ENCODE measurements at places on chromosomes 16 and 17.

DNA sequence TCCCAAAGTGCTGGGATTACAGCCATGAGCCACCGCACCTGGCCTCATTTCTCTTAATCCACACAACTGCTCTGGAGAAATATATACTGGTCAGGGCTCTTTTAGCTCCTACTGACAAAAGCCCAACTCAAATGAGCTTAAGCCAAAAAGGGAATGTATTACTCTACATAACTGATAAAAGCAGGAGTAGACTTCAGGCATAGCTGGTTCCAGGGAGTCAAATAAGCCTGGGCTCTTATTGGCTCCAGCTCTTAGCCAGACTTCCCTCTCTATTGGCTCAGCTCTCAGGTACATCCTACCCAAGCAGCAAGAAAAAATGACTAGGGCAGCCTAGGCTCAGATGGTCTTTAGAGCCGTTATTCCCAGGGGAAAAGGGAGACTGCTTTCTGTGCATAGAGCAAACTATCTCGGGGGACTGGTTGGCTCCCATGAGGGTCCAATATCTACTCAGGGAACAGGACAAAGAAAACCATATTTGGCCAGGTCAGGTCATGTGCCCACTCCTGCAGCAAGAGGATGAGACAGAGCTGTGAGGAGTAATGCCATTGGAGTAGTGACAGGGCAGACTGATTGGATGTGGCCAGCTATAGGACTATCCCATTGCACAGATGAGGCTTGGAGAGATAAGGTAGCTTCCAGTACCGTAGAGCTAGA, 21.2 kb downstream of the TBX2 start:
- no peak for DNase-seq

GRCh38 chr17:58338841-58339754, 10.5 kb upstream of the TSPOAP1 start:
- DNase-seq = no peak

- no peak for DNase-seq
These were observed 45.3 kb upstream of the JPH3 start for GRCh38 chr16:87556941-87557459.

GRCh38 chr16:20409398-20410120, at the start of gene ACSM5:
Gene ACSM5 (plus strand): TSS chr16:20409534. CDS start chr16:20411485, 1,951 bp downstream.
- DNase-seq = no peak

DNA sequence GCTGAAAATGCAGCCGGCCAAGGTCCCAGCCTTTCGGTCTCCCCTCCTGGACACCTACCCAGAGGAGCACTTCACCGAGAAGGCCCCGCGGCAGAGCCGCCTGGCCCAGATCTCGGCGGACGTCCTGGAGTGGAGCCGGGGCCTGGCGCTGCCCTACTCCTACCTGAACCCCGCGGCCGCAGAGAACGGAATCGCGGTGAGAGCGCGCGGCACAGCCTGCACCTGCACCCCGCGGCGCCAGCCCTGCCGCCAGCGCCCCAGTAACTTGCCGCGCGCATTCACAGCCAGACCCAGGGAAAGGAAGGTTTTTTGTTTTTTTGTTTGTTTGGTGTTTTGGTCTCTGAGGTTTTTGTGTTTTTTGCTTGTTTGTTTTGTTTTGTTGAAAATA, 15.2 kb downstream of the ALOX12B start:
- no peak for DNase-seq

DNA sequence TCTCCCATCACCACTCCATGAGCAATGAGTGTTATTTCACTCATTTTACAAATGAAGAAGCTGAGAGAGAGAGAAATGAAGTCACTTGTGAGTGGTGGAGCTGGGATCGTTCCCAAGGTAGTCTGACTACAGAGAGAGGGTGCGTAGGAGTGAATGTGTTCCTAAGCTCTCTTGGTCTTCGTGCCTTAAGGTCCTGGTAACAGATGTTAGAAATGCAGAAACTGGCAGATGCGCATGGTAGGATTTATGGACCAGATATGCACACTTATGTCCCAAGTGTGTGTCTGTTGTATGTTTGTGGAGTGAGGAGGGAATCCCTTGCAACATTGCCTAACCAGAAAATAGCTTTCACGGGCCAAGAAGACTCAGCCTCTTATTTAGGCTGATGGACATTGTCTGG, 93.2 kb upstream of the ZNF469 start:
- no peak for DNase-seq

DNA sequence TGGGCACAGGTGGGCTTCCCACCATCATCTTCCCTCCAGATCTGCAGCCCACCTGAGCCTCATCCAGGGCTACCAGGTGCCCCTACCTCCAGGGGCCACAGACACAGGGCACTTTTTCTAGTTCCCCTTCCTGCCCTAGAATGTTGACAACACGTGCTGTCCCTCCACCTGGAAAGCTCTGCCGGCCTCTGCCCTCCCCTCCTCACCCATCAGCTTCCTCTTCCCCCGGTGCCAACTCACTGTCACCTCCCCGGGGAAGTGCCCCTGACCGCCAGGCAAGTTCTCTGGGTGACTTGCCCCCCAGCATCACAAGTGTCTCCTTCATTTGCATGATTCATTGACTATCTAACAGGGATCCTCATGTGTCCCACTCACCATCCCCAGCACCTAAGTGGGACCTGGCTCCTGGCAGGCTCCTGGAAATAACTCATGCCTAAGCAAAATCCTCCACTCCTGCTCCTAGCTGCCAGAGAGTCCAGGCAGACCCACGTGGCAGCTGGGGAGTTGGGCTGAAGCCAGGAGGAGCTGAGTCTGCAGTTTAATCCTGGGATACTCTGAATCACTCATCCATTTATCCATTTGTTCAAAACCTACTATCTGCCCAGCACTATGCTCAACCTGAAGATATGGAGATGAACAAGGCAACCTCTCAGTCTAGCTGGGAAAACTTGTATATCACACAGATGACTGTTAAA, 304.4 kb downstream of the FOXL1 start:
- no peak for DNase-seq

DNA sequence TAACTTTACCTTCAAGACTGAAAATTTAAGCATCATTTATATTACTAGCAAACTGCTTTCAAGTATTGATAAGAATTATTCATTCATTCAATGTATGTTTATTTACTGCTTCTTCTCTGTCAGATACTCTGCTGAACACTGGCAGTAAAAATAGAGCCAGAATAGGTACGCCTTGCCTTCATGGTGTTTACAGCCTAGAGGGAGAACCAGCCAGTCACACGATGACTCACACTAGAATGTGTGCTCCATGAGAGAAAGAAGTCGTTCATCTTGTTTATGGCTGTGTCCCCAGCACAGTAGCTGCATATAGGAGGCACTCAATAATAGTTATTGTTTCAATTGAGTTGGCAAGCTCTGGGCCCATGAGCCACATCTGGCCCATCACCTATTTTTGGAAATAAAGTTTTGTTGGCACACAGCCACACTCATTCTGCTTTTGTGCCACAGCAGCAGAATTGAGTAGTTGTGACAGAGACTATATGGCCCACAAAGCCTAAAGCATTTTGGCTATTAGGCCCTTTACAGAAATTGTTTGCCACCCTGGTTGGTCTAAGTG, 84.2 kb downstream of the TMC6 start:
- DNase-seq = no peak

GRCh38 chr17:491086-492021, 138.7 kb upstream of the RPH3AL start:
- DNase-seq = peak; percentile 17

GRCh38 chr16:9248162-9248561, 156.7 kb downstream of the HAPSTR1 start:
- DNase-seq = no peak

- DNase-seq = no peak
These were observed 58.7 kb downstream of the CMC2 start for GRCh38 chr16:80947708-80948625.

DNA sequence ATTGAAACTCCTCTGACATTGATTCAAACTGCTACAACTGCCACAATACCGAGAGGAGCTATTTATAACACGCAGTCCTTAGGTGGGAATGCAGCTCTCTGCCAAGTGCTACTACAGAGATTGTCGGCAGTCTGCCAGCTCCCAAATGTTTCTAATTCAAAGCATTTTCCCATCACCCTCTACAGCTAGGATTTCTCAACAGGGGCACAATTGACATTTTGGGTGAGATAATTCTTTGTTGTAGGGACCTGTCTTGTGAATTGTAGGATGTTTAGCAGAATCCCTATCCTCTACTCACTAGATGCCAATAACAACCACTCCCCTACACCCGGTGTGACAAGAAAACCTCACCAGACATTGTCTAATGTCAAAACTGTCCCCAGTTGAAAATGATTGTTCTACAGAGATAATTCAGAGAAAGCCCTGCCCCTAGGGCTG, 7.8 kb upstream of the N4BP1 start:
- no peak for DNase-seq

- no peak for DNase-seq
These were observed 121.2 kb downstream of the HAPSTR1 start for GRCh38 chr16:9212621-9213020.

DNA sequence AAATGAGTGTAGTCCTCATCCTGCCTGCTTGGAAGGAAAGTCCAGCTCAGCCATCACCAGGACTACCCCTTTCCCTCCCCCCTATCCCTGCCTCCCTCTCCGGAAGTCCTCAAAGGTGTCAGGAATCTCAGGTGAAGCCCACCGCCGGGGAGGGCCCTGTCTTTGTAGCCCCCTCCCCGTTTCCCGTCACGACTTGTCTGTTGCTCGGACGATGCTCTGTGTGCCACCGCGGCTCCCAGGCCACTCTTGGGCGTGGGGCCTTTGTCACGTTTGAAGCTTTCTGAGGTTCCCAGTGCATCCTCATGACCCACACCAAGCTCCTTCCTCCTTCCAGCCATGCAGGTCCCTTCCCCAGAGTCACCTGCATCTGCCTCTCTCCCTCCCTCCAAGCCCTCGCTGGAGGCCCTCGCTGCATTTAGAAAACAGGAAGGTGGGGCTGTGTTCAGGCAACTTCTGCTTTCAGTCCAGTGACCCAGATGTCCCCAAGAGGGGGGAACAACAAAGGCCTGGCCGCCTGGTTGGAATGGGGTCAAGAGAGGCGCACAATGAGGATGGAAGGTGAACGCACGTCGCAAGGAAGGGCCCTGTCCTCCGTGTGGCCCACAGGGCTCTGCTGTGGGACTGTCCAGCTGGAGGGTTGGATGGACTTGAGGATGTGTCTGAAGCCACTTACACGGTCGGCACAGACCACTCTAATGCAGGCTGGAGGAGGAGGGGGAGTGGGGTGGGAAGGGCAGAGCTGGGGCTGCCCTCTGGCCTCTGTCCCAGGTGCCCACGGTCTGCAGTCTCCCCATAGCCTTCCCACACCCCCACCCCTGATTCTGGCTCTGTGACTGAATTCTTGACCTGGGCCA, 59.9 kb downstream of the OR1D5 start:
- DNase-seq = no peak

DNA sequence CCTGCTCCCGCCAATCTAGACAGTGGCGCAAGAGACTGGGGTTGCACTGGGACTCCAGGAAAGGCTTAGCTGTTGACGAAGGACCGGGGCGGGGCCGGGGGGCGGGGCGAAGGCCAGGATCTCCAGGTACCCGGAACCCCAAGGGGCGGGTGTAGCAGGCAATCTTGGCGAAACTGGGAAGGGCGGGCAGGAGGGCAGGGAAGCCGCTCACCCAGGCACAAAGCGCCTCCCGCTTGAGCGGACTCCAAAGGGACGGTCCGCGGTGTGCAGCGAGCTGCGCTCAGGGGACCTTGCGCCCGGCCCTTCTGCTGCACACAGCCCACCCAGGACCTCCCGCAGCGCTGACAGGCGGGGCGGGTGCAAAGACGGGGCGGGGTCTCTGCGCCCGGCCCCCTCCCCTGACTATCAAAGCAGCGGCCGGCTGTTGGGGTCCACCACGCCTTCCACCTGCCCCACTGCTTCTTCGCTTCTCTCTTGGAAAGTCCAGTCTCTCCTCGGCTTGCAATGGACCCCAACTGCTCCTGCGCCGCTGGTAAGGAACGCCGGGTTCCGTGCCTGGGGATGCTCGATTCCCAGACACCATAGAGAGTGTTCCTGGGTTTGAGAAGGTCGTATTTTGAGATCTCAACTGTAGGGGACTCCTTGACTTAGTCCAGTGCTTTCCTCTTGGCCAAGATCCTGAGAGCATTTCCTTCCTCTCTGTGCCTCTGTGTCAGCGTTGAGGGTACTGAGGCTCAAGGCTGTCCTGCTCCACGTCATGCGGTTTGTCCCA, at the start of gene MT1F:
Gene MT1F (plus strand): TSS at position 405 of the 772 bp plus-strand sequence. CDS start 100 bp downstream, at position 505.
- peak; percentile 69 for DNase-seq

DNA sequence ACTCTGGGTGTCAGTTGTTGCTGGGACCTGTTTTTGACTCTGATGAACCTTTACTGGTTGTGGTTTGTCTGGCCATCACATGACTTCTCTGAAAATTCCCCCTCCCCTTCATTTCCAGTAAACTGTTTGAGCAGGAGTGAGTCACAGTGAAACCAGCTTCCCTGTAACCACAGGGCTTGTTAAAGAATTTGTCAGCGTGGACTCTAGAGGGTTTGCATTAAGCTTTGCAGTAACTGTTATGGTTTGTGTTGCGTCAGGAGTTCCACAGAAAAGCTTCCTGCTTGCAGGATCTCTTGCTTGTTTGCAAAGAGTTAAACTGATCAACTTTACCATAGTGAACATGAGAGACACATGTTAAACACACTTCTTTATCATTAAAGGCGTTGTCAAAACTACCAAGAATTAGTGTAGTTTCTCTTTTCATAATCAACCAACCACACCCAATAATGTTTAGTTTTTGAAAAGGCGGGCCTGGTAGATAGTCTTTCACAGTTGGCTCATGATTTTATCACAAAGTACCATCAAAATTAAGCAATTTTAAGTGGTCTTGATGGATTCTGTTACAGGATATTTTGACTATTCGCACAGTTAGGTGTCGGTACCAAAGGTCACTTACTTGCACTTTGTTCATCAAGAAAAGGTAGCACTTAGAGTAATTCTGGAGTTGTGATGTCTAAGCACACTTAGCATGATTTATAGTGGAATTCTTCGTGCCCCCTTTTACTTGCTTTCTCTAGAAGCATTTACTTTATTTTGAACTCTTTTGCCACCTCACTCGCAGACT, 79.3 kb downstream of the VMP1 start:
- peak; percentile 74 for DNase-seq

- no peak for DNase-seq
These were observed 9.3 kb downstream of the ZNF263 start for GRCh38 chr16:3292604-3293003.

- no peak for DNase-seq
These were observed 5.7 kb downstream of the RMI2 start for GRCh38 chr16:11350921-11351335.

GRCh38 chr17:31054761-31055160, 40.0 kb upstream of the NF1 start:
- DNase-seq = no peak

Data from T-cell (primary cell).